ENCODE measurements at places on chromosomes 5 and 9.

DNA sequence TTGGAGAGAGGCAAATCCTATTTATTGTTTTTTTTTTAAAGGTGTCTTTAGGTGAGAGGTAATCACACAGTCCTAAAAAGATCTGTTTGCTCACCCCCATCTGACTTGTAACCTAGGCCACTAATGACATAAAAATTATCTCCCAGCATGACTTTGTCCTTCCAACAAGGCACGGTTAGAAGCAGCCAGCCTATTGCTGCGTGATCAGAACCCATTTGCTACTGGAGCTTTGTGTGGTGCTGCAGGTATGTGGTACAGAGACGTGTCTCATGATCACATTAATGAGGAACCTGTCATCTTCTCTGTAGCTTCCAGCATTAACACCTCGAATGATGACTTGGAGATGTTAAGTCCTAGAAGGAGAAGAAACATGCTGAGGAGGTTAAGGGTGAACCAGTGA, 555.8 kb upstream of the TLE4 start:
- no peak for ATAC-seq

- ATAC-seq: no peak
Measured at GRCh38 chr5:8299716-8300115, 430.8 kb downstream of the MTRR start.

DNA sequence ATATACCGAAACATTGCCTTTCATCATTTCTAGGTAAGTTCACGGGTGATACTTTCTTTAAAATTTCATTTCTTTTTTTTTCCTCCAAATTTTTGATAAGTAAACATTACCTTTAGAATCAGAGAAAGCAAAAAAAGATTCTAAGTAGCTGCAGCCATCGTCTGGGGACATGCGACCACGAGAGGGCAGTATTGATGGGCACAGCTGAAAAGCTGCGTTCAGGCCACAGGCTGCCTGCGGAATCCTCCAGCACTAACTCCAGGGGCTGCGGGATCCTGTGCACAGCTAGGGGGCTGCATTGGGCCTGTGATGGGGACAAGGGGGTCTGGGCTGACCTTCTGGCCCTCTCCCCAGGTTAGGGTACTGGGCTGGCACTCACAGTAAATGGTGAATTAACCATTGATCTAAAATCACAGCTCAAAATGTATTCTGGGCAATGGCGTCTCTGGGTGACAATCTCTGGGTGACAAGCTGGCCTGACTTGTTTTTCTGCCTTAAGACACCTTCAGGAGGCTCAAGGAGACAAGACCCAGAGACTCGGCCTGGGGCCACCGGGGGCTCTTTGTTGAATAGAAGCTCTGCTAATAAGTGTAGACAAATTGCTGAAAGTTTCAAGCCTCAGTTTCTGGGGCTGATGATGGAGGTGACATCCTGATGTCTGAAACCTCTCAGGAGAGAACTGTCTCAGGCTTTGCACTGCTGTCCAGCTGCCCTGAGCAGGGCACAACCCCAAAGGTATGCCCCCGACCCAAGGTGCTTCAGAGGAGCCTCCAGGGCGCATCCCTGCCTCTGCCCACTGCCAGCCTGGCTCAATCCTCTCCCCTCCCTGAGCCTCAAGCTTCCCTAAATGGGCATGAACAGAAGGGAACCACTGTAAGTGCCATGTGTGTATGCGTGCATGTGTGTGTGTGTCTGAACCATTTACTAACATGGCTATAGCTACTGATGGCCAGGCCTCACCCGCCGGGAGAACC, 44.3 kb upstream of the SARDH start:
- ATAC-seq: peak; percentile 52

GRCh38 chr5:124872615-124873014, 126.2 kb upstream of the ZNF608 start:
- no peak for ATAC-seq

DNA sequence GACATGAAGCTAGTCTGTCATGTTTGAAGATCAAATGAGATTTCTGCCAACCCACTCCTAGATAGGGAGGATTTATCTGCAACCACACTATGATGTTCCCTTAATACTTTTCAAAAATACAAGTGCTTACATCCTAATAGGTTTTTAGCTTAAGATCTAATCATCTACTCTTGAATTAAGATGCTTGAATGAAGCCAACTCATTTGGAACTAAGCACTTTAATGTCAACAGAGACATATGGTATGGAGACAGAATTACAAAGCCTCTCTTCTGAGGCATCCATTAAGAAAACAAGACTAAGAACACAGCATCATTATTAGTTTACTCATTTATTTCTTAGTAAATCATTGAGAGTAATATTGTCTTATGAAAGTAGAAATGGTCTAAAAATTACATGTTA, 139.3 kb upstream of the NFIB start:
- ATAC-seq: no peak

DNA sequence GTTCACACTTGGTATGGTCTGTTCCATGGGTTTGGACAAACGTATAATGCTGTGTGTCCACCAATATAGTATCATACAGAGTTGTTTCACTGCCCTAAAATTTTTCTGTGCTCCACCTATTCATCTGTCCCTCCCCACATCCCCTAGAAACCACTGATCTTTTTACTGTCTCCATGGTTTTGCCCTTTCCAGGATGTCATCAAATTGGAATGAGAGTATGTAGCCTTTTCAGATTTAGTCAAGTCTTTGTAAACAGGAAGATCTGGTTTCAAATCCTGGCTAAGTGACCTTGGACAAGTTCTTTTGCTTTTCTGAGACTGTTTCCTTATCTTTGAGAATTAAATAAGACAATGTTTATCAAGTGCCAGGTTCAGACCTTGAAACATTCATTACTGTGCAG, 13.2 kb upstream of the LVRN start:
- ATAC-seq: no peak

DNA sequence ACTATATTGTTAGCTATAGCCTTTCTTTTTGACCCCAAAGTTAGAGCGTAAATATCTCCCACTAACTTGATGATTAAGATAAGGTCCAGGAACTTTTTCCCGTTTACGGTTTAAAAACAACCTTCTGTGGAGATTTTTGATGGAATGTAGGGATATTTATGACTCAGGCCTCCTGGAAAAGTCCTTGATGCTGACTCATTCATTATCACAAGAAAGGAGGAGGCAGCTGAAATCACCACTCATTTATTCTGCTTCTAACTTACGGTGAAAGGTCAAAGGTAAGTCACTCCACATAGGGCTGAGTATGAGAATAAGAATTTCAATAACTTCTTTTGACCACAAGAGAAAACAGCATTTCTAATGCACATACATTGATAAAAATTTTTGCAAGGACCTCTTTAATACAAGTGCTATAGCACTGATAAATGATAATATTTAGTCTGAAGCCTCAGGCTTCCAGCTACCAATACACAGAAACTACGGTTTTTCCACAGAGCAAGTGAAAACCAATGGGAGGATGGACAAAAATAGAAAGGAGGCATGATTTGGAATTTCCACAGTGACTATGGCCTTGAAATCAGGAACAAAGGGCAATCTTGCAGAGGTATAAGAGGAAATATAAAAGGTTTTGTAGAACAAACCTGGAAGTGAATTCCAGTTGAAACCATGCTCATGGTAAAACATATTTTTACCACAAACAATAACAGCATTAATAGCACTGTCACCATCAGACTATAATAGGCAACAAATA, 146.5 kb downstream of the PPP2R2B start:
- no peak for ATAC-seq

DNA sequence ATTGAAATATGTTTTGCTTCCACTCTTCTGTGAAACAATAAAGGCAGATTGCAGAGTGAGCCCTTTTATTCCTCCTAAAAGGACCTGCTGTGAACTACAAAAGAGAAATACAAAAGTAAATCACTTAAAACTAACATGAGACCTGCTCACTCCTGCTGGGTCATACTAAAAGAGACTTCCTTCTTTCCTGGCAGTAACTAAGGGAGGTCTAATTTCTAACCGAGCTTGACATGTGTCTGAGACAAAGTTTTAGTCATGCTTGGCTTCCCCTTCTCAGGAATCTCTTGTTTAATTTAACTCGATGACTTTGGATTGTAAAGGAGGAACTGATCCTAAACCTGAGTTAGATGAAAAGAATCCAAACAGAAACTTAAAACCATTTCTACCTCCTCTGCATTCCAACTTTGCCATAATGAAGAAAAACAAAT, 86.4 kb upstream of the CDH6 start:
- no peak for ATAC-seq

DNA sequence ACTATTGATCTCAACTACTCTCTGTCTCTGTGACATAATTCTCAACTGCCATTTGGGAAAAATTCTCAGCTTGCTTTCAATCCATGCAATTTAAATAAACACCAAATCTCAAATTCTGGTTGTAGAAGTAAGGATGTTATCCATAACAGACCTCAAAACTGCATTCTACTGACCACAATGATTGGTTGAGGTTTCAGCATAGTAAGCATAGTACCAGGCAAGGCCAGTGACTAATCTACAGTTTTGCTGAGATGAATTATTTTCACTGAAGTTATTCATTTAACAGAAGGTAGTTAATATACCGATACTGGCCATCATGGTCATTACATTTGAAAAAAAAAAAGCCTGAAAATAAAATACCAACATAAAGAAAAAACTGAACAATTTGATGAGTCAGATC, 488.0 kb upstream of the CDH18 start:
- no peak for ATAC-seq

DNA sequence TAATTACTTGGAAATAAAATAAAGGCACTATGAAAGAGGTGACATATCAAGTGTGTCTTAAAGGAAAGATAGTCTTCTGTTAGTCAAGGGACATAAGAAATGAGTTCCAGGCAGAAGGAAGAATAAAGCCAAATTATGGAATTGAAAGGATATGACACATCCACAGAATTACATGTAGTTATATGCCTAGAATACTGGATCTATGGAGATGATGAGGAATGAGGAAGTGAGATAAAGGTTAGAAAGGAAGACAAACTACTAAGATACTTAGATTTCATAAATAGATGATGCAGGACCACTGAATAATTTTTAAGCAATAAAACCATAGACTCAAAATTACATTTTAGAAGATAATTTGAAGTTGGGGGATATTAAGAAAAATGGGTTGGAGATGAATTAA, 609.8 kb downstream of the PTPRD start:
- no peak for ATAC-seq

- no peak for ATAC-seq
Measured at GRCh38 chr9:111799915-111800526, 5.3 kb upstream of the SHOC1 start.

GRCh38 chr9:68560071-68560844, 19.6 kb upstream of the TMEM252 start:
- peak; percentile 34 for ATAC-seq

- ATAC-seq: no peak
Measured at GRCh38 chr5:75200776-75201175, 35.9 kb downstream of the ANKRD31 start.

- peak; percentile 42 for ATAC-seq
Measured at GRCh38 chr9:29866556-29866955, 2293.3 kb upstream of the C9orf72 start.

DNA sequence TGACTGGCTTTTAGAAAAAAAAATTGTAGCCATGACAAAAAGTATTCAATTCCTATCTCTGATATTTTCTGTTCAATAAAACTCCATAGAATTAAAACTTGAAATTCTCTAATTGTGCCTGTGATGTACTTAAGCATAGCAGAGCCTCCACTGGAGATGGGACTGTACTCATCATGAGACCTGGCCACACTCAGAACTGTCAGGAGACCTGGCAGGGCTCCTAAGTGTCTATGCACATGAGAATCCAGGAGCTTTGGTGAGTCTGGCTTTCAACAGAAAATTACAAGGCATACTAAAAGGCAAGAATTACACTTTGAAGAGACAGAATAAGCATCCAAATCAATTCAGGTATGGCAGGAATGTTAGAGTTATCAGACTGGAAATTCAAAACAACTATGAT, 26.7 kb upstream of the ERCC6L2 start:
- ATAC-seq: no peak

DNA sequence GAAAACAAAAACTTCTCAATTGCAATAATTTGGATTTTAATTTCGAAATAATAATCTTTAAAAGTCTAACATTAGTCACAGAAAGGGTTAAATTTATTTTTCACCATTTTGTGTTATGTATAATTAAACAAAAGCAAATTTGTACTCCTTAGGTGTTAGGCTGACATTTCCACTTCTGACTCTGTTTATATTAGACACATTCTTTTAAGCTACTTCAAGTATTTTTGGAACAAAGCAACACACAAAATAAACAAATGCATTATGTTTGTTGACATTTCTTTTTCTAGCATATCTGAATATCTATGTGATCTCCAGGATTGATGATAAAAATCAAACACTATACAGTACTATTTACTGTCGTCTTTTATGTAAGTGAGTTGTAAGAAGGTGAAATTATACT, 44.3 kb upstream of the NIPBL start:
- ATAC-seq: no peak

- ATAC-seq: no peak
Measured at GRCh38 chr9:109616571-109617120, 118.5 kb upstream of the PTPN3 start.

DNA sequence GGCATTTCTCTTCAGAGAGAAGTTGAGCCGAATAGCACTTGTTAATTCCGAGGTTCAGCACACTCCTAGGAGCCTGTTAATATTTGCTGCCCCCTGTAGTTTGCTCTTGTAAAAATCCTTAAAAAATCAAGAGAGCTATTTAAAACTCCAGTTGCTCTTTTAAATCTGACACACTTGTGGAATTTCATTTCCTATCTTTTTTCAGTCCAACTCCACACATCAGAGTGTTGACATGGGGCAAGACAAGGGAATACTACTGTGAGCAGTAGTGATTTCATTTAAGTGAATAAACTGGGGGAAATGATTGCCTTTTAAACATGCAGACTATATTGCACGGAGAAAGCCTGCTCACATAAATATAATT, 1096.3 kb upstream of the DMAC1 start:
- no peak for ATAC-seq
